ENCODE measurements at places on chromosomes 13 and 19.
A peak's percentile ranks its signal among the peaks of the same experiment; 100 is the strongest.

- DNase-seq = no peak
Measured at GRCh38 chr19:7641290-7642276, 4.7 kb downstream of the STXBP2 start.

GRCh38 chr13:104871456-104871855 lies 1664.0 kb downstream of the EFNB2 start:
- DNase-seq = no peak

DNA sequence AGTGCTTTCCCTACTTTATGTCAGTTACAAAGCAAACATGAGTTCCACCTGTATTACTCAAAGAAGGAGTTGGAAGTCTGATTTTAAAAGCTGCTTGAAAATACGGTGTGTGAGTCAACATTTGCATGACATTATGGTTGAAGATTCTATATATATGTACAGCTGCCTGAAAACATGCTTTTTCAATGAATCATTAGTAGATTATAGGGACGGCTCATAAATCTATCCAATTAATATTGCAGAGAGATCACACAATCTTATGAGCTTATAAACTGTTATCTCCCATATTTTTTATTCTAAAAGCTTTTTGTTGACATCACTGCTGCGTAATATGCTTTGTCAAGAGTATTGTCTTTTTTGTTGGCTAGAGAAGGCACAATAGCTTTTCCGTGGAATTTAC lies 873.8 kb downstream of the SLITRK6 start:
- no peak for DNase-seq

DNA sequence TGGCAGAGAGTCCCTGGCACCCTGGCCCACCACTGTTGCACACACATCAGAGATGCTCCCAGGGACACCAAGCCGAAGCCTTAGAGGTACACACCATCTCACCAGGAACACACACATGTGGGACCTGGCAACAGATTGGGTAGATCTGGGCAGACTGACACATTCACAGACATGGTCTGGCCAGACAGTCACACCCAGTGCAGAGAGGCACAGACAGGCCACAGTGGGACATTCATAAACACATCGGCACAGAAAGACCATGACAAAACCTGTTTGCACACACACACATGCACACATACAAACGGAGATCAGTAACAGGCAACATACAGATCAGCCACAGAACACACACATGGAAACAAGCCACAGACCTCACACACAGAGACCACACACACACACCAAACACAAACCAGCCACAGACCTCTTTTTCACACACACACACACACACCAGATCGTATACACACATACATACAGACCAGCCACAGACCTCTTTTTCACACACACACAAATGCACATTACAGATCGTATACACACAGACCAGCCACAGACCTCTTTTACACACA lies 6.3 kb upstream of the JUNB start:
- no peak for DNase-seq

- DNase-seq = no peak
Measured at GRCh38 chr19:47526798-47527197, 11.9 kb upstream of the NAPA start.

DNA sequence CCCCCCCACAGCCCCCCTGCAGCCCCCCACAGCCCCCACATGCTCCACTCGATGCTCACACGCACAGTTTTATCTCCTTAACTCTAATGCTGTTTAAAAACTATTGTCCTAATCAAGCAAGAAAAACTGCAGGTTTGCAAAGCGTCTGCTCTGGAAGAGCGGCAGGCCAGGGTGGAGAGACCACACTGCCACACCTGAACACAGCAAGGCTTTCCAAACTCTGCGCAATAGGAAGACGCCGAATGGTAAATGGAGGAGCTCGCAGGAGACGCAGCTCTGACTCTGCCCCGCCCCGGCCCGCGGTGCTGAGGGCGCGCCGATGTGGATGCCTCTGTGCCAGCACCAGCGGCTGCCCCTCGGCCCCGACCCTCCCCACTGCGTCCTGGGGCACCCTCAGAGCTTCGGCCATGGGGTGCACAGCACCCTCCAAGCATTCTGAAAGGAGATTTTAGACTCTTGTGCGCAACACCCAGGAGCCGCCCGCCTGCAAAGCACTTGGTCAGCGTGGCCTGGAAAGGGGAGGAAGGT lies 32.4 kb downstream of the RASA3 start:
- no peak for DNase-seq

DNA sequence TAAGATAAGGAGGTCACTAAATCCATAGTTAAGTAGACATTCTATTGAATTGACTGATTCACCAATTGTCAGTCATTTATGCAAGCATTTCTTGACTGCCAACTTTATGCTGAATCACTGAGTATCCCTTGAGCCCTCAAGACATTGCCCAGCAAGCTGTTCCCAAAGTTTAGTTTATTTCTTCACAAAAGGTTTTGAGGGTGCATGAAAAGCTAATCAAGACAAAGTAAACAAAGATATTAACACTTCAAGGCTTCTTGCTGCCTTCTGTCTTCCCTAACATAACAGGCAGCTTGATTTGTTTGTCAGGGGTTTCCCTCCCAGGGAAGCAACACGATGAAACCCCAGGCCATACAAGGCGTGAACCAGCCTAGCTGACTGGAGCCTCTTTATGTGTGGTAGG lies 374.4 kb downstream of the SPRY2 start:
- DNase-seq = no peak

- no peak for DNase-seq
Measured at GRCh38 chr13:67042556-67042955, 187.6 kb downstream of the PCDH9 start.

- DNase-seq = no peak
Measured at GRCh38 chr13:60957816-60958215, 457.8 kb downstream of the PCDH20 start.

GRCh38 chr13:74114641-74115040 lies 19.6 kb downstream of the KLF12 start:
- no peak for DNase-seq

GRCh38 chr13:85582890-85583289 lies 216.3 kb downstream of the SLITRK6 start:
- DNase-seq = no peak

- no peak for DNase-seq
Measured at GRCh38 chr19:11754663-11755062, 12.1 kb upstream of the ZNF441 start.

DNA sequence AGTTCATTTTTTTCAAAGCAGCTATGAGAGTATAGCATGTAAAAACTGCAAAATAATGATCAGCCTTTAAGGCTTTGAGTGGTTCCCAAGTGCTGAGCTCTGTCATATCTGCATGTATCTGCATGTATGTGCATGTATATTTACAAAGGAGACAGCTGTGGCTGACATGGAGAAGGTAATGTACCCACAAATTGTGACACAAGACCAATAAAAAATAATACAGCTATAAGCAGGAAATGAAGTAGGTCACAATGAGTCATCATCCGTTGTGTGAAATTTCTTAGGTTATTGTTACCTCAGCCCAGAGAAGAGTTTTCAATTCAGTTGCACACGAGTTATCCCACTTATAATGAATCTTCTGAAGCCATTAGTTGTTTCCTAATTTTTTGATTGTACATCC lies 60.9 kb upstream of the MED4 start:
- DNase-seq = no peak

DNA sequence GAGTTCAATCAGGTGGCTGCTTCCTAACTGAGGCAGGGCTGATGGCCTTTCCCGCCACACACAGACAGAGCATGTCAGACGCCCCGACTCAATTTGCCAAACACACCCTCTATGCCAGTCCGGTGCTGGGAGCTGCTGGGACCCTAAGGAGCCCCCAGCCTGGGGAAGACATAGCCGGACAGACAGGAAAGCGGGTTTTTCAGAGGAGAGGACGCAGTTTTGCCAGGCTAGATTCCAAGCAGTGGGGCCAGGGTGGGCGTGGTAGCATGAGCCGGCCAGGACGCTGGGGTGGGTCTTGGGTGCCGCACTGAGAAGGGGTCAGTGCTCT lies 19.8 kb downstream of the MAST3 start:
- DNase-seq = no peak

GRCh38 chr13:86569974-86570373 lies 770.8 kb upstream of the SLITRK6 start:
- no peak for DNase-seq

DNA sequence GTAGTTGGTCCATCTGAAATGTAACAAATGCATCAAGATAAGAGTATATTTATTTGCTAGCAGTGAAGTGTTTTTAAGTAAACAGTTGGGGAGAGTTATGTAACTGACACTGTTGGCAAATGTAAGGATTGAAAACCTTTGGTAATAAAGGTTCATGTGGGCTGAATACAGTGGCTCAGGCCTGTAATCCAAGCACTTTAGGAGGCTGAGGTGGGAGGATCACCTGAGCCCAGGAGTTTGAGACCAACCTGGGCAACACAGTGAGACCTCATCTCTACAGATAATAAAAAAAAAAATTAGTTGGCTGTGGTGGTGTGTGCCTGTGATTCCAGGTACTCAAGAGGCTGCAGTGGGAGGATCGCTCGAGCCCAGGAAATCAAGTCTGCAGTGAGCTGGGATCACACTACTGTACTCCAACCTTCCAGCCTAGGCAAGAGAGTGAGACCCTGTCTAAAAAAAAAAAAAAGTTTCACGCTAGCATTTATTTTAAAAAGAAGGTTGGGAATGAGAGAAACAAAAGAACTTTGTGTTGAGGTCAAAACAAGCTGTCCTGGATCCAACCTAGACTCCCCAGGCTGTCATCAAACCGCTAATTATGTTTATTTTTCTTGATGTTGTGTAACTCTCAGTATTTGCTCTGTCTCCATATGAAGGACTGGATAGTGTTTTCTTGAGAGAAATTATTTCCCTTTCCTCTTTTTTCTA lies 20.7 kb downstream of the SETDB2 start:
- DNase-seq = no peak

DNA sequence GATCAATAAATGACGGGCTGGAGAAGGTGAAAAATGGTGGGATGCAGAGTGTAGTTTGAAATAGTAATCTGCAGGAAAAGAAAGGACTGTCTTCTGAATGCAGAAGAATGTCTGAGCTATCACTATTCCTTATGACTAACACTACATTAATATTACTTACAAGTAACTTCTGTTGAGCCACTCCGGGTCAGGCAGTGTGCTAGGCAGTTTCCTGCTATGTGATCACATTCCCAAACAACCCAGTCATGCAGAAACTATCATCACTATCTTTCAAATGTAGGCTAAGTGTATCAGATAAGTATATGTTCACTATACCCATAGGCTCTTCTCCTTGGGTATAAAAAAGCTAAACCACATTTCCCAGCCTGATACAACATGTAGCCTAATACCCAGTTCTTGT lies 6.6 kb downstream of the ZNF599 start:
- no peak for DNase-seq

DNA sequence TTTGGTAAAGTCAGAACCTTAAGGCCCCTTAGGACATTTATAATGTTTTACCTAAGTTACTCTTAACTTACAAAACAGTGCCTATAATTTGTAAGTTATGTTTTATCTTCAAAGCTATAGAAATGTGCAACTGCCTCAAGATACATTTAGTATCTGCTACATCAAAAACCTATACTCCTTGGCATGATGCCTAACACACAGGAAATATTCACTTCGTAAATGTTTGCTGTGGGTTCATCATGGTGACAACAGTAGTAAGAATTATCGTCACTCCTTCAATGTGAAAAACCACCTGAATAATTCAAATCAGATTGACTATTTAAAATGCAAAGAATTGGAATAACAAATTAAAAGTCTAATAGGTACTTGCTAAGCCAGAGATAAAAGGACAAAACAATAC lies 184.1 kb downstream of the DIAPH3 start:
- DNase-seq = no peak

DNA sequence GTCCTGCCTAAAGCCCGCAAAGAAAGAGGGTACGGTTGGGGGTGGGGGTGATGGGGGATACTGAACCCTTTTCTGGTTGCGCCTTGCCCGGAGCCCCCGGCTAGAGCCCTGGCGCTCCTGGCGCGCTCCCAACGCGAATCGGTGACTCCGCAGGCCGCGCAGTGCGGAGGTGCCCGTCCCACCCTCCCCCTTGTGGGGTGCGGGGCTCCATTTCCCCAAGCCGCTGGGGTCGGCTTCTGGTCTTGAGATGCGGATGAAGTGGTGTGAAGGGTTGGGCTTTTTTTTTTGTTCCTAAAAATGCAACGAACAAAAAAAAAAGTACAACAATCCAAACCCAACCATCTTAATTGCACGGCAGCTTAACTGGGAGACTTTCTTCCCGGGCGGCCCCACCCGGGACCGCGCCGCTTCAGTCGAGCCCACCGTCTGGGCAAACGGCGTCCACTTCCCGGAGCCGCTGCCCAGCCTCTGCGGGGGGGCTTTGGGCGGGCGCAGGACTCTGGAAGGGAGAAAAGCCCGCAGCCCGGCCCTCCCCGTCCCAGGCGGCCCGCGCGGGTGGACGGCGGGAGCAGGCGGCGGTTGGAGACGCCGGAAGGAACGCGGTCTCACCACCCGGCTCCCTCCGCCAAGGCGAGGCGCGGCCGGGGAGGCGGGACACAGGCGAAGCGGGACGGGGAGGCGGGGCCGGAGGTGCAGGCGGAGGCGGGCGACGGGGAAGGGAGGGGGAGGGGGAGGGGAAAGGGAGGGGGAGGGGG lies 504 bp upstream of the TRIM13 start:
- DNase-seq = peak; percentile 90

GRCh38 chr19:36401475-36401874 lies 17.0 kb downstream of the ZFP82 start:
- no peak for DNase-seq

GRCh38 chr13:96052656-96053002 lies 572 bp downstream of the UGGT2 start:
- no peak for DNase-seq

GRCh38 chr19:10965398-10965797 lies 4.6 kb downstream of the SMARCA4 start:
- DNase-seq = no peak

GRCh38 chr13:109809216-109809932 lies 23.0 kb upstream of the IRS2 start:
- DNase-seq = no peak

GRCh38 chr19:38730731-38731589 lies 13.3 kb downstream of the CAPN12 start:
- DNase-seq = no peak

DNA sequence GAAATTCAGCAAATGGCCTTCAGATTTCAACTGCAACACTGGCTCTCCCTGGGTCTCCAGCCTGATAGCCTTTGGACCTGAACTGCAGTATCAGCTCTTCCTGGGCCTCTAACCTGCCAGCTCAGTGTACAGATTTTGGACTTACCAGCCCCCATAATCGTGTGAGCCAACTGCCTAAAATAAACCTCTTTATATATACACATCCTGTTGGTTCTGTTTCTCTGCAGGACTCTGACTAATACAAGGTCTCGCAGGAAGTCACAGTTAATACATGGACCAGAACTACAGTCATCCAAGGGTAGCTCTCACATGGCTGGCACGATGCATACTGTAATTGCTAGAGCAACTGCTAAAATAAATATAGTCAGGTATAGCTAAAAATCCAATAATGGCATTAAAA lies 85.1 kb downstream of the KATNAL1 start:
- DNase-seq = no peak
